ENCODE measurements at places on chromosomes 11 and 22.

DNA sequence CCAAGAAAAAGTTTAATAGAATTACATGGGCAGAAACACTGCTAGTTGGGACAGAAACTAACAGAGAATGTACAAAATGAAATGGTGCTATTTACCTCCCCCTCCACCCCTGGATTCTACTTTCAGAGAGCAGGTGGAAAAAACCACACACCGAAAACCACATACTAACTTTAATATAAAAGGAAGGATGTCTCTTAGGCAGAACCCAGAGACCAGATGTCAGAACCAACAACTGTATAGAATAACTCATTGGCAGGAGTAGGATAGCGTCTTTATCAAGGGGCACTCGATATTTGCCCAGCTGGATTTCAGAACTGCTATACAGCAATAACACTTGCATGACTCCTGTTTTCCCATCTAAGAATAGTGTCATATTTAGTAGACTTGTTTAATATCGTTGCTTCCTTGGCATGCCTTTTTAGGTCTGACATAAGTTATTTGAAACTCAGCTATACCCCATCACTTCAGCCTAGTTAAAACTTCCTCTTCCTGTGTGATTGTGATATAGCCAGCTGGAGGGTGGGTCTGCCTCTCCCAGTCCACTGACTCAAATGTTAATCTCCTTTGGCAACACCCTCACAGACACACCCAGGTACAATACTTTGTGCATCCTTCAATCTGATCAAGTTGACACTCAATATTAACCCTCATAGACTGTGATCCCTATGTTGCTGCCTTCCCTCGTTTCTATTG lies 1.2 kb downstream of the SLC22A25 start:
- DNase-seq = no peak

GRCh38 chr22:32961497-32961896 lies 96.7 kb downstream of the SYN3 start:
- no peak for DNase-seq

DNA sequence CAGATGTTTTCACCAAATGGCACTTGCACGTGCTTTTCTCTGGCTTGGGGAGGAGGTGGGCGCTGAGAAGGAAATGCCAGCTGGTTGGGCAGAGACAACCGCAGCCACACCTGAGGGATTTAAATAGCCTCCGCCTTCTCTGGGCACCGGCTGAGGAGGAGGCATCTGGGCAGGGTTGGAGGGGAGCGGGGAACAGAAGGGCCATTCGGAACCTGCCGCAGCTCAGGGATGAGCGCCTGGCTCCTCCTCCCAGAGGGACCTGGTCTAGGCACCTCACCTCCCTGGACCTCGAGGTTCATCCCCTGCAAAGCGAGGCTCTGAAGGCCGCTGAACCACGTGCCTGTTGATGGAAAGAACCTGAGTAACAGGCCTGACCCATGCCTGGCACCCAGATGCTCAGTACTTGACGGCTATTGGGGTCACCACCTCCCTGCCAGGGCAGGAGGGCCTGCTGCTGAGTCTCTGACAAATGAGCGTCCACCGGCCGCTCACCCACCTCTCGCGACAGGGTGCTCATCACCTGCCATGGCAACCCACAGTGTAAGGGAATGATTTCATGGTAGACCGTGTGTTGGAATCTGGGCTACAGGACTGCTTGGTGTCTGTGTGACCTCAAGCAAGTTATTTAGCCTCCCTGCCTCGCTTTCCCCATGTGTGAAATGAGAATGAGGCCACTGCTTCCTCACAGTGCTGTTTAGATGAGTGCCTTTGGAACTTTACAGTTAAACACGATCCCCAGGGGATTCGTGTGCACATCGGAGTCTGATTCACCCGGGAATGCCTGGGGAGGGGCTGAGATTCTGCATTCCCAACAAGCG lies 2.0 kb upstream of the KDELR3 start:
- no peak for DNase-seq

DNA sequence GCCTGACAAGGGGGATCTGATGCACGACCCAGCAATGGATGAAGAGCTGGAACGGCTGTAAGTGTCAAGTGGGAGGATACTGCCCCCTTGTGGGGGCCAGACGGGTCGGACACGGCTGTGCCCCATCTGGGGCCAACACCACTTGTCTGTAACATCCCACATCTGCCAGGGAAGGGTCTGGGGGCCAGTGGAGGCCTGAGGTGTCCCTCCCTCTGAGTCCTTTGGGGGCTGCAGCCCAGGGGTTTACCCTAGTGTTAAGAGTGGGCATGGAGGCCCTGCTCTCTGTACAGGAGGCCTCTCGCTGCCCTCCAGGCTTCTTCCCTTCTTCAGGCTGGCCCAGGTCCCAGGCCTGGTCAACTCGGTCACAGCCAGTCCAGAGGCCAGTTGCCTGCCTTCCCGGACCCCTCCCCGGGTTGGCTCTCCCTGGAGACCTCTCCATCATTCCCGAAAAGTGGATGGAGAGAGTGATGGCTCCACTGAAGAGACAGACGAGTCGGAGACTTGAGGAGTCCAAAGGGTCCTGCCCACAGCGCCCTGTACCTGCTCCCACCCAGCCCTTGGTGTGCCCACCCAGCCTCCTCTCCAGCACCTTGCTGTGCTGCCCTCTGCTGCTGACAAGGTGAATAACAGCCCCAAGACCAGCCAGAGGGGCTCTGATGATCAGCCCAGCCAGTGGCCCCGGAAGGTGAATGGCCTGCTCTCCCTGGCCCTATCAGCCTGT lies 15.4 kb downstream of the ARFGAP2 start:
- DNase-seq = peak; percentile 72

GRCh38 chr11:10247011-10247410 lies 47.0 kb downstream of the SBF2 start:
- DNase-seq = no peak

GRCh38 chr22:30232716-30233218 lies 13.8 kb downstream of the LIF start:
- no peak for DNase-seq

DNA sequence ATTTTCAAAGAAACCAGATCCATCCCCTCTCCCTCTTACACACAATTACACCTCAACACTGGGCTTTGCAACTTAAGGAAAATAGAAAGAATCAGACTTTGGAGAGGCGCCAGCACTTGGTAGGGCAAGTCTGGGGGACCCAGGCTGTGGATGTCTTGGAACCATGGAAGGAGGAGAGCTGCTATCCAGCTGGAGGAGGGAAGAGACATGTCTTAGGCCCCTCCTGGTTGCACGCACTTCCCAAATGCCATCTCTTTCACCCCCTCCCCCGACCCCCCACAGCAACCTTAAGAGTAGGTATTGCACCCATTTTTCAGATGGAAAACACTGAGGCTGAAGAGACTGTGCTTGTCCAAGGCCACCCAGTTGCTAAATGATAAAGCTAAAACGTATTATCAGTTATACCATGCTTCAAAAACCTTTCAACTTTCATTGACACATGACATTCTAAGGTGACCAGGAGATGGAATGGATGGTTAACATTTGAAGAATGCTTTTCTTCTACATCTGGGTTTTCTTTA lies 3.9 kb downstream of the TIMP3 start:
- no peak for DNase-seq

- DNase-seq = no peak
These were observed 548.0 kb upstream of the LUZP2 start for GRCh38 chr11:23948851-23949250.

GRCh38 chr22:28425211-28425610 lies 254.4 kb downstream of the TTC28 start:
- no peak for DNase-seq

- DNase-seq = no peak
These were observed 65.2 kb upstream of the CRYBB3 start for GRCh38 chr22:25134451-25134850.

GRCh38 chr11:113105592-113105991 lies 144.4 kb downstream of the NCAM1 start:
- DNase-seq = no peak

DNA sequence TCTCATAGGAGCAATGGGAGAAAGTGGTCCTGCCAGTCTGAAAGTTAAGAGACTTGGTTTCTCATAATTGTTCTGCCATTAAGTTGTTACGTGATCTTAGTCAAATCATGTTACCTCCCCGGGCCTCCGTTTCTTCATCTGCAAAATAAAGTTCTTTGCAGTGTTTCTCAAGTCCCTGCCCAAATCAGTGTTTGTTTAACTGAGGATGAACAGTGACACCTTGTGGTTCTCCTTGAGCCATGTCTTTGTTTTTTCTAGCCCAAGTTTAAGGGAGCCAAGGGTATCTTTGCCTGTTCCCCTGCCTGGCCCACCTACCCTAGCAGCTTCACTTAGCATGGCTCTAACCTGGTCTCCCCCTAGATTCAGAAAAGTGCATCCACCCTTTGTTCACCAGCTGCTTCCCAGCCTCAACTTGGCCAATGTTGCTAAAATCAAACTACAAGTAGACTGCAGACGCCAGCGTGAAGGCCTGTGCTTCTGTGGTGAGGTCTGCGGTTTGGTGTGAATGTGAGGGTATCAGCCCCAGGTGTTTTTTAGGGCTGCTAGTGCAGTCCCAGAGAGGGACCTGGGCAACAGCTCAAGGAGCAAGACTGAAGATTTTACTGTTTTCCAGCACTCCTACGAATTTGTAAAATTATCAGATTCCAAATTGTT lies 35.5 kb downstream of the FZD4 start:
- DNase-seq = peak; percentile 29

DNA sequence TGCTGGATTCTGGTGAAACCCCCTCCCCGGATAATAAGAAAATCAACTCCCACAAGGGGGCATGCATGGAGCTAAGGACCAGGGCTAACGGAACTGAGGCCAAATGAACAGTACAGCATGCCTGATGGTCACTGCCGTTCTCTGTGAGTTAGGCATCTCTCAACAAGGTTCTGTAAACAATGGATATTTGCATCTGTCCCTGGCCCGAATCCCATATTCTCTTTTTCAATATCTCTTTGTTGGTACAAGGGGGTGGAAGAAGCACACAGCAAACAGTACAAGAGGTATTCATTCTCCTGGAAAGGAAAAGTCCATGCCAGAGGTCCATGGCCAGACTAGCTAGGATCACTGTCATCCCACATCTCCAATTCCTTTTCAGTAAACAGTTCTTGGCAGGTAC lies 32.2 kb upstream of the APOA1 start:
- DNase-seq = no peak

- no peak for DNase-seq
These were observed 41.8 kb upstream of the ZBTB16 start for GRCh38 chr11:114017723-114018122.

DNA sequence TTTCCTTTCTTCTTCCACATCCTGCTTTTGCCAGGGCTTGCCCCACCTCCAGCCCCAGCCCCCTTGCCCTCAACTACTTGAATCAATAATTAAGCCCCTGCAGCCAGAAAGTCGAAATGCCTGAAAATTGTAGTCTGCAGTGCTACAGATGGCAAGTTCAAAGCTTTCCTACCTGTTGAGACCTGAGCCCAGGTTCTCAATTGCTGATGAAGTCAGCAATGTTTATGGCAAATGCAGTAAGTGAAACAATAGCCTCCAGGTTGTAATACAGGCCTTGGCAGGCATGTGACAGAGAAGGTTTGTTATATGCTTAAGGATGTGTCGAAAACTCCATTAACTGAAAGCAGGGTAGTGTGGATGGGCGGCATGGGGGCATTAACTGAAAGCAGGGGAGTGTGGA lies 181.1 kb upstream of the SESN3 start:
- DNase-seq = no peak

DNA sequence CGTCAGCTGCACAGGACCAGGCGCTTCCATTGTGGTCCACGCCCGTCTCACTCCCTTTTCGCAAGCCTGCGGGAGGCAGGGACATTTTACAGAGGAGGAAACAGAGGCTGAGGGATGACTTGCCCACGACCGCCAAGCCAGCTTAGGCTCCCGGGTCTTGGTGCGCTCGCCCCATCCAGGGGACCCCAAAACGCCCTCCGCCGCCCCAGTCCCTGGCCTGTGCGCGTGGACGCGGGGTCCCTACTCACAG lies 300 bp downstream of the WNT11 start:
- DNase-seq = no peak

GRCh38 chr11:79173615-79174014 lies 267.2 kb downstream of the TENM4 start:
- DNase-seq = no peak

GRCh38 chr22:24686280-24686679 lies 83.3 kb downstream of the GGT1 start:
- no peak for DNase-seq

DNA sequence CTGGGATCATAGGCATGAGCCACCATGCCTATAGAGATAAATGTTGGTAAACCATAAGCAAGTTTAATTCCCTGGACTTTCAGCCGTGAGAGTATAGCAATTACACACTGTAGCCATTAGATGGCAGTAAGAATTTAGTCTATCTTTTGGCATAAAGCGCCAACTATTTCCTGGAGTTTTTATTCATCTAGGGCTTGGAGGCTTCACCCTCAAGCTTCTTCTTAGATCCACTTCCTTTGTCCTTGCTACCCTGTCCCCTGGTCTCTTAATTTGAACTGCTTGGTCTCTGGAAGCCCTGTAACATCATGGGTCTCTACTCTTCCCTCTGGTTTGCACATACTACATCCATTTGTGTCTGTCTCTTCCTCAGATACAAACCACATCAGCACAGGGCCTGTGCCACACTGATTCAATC lies 38.2 kb downstream of the OR10A6 start:
- no peak for DNase-seq

DNA sequence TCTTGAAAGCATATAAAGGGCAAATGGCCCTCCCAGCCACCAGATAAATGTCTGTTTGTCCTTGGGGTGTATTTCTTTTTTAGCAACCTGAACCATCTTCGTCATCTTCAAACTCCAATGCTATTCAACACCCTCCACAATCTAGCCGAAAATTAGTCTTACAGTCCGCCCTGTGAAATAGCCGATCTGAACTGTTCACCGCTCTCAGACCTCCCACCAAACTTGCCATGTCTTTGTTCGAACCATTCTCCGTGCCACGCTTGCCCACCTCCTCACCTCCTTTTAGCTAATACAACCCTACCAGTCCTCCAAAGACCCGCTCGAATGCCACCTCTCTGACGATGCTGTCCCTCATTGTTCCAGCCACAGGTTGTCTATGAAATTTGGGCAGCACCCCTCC lies 46.0 kb downstream of the SC5D start:
- DNase-seq = no peak

DNA sequence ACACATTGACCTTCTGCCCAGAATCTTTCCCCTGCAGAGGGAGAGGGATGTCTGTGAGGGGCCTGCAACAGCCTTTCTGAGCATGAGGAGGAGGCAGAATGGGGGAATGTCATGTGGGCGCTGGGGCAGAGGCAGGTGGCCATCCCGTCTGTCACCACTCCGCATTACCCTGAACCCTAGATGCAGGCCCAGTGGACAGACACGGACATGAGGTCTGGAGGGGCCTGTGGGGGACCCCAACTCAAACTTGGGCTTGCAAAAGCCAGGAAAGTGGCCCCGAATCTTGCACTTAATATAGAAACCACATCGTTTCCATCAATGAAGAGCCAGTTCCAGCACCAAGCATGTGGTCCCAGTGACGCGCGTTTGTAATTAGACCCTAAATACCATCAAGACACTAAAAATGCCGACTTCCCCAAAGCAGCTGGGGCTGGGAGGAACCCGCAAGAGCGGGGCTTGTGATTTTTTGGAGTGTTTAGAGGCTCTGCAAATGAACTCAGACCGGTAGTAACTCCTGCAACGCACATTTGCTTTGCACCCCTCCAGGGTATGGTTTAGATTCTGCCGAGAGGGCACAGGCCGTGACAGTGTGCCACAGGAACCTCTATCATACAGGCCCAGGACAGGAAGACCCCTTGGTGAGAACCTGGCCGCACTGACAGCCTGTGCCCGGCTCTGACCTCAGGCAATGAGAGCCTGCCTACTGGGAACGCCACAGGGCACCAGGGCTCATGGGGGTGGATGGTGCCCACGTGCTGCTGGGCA lies 109.3 kb downstream of the CTTN start:
- DNase-seq = peak; percentile 1

- no peak for DNase-seq
These were observed 5.6 kb downstream of the CLCF1 start for GRCh38 chr11:67367761-67368227.
